ENCODE measurements at places on chromosomes 6 and 20. TPM values are rescaled to one million over a fixed set of nuclear protein-coding genes. Genes with fewer than 3 reads are reported as not detected.

The BANF2 gene
- not detected for polyA plus RNA-seq

The SDC4 gene
- 110 TPM for polyA plus RNA-seq

The OR12D2 gene
- not detected for polyA plus RNA-seq

The GPLD1 gene
- 1.6 TPM for polyA plus RNA-seq

The NECAB3 gene
- polyA plus RNA-seq = 33.4 TPM

The OSER1 gene
- polyA plus RNA-seq = 35.8 TPM

The MCCD1 gene
- not detected for polyA plus RNA-seq

The BMP6 gene
- 3.8 TPM for polyA plus RNA-seq

DNA sequence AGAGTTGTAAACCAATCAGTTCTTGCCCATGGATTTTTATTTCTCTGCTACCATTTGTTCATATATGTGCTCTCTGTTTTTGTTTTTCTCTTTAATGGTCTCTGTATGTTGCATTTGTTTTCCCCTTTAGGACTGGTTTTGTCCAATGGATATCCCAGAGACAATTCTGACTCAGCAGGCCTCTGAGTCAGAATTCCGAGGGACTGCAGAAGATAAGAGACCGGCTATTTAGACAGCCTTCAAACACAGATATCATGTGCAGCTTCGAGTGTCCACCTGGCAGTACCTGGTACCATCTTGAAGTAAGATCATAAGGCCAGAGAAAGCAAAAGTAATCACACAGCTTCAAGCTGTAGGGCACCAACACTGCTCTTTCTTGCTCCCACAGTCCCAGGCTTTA, 125.5 kb downstream of the ELOVL4 start:
- no peak for DNase-seq

DNA sequence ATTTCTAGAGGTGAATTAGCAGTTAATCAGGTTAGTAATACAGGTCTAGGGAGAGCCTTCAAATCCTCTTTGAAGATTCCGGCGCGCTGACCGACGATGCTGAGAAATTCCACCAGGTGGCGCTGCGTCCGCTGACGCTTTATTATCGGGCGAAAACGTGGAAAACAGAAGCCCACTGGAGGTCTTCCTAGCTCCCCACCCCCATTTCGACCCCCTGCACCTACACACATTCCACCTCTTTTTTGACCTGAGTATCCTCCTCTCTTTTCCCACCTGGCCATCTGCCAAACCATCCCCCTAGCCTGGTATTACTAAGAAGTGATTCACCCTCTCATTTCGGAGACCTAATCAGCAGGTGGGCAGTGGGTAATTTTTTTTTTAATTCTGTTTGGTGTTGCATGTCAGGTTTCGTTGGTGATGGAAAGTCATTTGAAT, 65.4 kb upstream of the RIN2 start:
- DNase-seq = no peak

DNA sequence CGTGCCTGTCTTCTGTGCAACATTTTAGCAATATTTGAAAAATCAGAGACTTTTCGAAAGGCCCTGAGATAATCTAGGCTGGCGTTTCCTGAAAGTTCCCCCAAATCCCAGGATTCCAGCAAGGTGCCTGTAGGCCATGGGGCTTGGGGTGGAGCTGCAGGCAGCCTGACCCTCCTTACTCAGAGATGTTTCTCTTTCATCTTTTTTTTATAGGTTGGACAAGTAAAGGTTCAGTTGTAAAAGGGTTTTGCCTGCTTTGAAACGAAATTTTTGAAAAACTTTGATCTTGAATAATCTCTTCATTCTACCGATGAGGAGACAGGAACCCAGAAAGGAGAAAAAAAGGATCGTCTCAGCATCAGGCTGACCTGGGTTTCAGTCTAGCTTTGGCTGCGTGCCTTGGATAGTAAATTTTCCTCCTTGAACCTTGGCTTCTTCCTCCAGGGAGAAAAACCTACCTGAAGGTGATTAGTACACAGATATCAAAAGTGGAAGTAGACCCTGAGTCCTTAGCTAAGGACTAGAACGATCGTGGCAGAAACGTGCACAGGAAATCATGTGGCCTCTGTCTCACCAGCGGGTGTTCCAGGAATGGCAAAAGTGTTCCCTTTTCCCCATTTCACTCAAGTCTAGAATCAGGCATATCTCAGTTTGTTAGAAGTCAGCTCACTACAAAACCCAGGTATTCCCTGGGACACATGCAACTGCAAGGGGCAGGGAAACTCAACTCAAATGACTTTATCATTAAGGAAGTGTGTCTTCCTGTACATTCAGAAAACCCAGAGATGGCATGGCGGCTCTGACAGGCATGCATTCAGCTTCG, 128.2 kb upstream of the PTPN1 start:
- DNase-seq = no peak

DNA sequence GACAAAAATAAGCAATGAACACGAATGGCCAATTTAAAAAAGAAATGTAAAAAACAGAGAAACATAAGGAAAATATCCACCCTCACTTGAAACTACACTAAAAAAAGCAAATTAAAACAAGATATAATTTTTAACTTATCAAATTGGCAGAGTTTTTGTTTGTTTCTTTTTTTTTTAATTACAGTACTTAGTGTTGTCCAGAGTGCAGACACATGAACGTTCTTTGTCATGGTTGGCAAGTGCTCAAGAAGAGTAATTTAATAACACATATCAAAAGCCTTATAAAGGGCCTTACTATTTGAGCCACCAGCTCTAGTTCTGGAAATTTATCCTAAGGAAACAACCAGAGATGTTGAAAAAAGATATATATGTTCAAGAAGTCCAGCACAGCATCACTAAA, 142.3 kb downstream of the ATXN1 start:
- no peak for DNase-seq

- DNase-seq = no peak
These were observed 45.5 kb upstream of the SRF start for GRCh38 chr6:43125555-43125954.

DNA sequence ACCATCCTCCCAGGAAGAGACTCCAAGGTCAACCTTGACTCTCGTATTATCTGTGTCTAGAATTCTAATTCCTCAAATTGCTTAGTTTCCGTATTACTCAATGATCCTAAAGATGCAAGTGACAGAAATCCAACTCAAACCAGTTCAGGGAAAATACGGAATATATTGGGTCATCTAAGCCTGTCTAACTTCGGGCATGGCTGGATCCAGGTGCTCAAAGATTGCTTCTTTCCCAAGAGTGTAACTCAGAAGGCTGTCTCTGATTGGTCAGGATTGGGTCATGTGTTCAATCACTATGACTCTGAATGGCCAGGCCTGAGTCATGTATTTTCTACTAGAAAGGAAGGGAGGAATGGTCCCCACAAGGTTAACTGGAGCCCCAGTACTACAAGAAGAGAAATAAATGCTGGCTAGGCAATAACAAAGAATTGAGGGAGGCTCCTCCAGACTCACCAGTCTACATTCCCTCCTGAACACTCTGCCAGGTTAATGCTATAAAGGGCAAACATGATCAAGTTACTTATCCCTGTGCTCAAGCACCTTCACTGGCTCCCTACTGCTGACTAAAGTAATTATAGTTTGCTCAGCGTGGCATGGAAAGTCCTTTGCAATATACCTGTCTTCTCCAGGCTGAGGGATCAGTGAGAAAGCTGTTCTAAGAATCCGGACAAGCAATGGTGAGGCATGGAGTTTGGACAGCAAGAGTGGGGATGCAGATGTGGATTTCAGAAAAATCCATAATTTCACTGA, 15.4 kb upstream of the PREX1 start:
- DNase-seq = no peak

DNA sequence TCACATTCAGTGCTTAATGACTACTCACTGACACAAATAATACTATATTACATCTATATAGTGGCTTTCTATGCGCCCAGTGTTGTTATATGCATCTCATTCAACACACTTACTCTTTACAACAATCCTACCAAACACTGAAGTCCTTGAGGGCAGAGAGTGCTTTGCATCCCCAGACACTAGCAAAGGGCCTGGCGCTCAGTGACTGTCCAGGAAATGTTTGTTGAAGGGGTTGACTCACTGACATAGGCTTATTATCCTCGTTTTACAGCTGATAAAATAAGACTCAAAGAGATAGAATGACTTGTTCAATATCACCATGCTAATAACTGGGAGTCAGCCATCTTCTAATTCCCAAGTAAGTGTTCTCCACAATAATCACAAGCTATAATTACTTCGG, 163.3 kb downstream of the ARHGAP18 start:
- DNase-seq = no peak

DNA sequence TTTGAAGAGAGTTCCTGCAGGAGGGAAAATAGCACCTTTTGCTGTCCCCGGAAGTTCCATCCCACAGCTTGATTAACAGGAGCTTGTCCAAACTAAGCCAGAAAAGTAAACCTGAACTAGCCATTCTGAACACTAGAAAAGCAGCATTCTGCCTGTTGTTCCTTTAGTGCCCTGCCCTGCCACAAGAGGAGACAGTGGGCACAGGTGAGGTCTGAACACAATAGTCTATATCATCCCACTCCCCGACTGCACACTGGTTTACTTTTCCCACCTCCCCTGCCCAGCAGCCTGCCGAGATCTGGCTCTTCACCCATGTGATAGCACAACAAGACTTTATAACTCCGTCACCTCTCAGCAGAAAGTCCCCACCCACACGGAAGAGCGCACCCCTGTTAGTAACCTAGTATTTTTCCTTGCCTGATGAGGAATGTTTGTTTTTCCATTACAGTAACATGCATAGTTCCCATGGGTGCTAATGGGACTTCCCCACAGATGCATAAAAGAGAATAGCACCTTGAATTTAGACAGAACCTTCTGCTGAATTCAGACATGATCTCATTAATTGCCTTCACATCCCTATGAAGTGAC, 59.7 kb downstream of the TFAP2A start:
- DNase-seq = no peak

DNA sequence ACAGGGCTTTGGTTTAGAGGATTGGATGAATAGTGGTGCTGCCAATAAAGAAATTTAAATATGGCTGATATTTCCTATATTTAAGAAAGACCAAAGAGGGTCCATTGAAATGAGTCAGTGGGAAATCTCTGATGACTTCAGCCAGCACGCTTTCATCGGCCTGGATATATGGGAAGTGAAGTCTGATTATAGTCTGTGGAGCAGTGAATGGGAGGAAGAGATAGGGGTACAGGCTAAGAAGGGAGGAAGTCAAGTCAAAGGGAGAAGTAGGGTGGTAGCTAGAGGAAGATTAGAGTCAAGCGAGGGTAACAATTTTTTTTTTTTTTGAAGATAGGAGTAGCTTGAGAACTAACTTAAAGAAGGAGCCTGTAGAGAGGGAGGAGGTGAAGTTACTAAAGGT, 22.7 kb downstream of the SLC16A10 start:
- DNase-seq = no peak

DNA sequence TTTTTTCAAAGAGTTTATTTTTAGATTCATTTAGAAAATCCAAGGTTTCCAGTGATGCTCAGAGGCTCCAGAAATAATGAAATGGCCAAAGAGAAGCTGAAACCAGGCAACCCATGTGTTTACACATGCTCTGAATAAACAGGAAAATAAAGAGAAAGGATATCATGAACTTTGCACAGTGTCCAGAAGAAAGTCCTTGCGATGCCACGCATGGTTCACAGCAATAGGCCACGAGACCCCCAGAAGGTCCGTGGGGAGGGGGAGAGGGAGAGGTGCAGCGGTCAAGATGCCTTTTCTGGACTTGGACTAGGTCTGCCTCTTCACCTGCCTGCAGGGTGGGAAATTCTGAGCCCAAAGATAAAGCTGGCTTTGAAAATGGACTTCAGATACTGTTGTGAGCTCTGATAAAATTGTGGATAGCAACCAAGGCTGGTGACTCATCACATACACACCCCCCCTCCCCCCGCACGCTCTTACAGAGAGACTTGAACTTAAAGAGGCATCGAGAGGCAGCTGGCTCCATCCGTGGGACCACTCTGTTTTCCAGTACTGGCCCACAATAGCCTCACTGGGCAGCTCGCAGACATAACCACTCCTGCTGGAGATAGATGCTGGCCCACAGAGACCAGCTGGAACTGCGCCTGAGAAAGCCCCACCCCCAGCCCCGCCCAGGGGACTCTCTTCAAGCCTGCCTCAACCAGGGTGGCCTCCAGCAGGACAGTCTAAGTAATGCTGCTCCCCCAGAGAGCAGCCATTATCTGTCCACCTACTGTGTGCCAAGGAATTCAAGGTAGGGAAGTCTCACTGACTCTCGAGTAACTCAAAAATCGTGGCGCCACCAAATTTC, 21.2 kb upstream of the NFATC2 start:
- peak; percentile 40 for DNase-seq

DNA sequence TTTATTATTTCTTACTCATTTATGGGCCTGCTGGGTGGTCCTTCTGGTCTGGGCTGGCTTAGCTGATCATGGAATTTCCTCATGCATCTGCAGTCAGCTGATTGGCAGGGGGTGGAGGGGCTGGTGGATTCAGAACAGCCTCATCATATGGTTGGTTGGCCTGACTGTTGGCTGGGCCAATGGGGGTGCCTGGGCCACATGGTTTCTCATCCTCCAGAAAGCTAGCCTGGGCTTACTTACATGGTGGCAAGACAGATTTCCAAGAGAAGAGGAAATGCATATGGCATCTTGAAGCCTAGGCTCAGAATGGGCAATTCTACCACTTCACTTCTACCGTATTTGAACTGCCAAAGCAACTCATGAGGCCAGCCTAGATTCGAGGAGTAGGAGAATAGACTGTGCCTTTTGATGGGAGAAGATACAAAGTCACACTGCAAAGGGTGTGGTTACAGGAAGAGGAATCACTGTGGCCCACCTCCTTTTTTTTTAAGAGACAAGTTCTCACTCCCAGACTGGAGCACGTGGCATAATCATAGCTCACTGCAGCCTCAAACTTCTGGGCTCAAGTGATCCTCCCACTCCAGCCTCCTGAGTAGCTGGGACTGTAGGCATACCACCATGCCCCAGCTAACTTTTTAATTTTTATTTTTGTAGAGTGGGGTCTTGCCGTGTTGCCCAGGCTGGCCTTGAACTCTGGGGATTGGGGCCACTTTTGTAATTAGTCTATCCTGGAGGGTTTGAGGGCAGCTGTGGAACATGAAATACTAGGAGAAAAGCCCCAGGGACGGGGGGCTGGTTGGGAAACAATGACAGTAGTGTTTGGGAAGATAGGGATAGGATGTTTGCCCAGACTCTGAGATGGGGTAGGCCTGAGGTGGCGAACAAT, 47.6 kb upstream of the RNF24 start:
- DNase-seq = no peak

GRCh38 chr6:37517411-37517812, 17.7 kb upstream of the CCDC167 start:
- no peak for DNase-seq

- DNase-seq = no peak
These were observed 12.2 kb upstream of the MOXD1 start for GRCh38 chr6:132413499-132413802.
